ENCODE measurements at places on chromosomes 16 and 17.

DNA sequence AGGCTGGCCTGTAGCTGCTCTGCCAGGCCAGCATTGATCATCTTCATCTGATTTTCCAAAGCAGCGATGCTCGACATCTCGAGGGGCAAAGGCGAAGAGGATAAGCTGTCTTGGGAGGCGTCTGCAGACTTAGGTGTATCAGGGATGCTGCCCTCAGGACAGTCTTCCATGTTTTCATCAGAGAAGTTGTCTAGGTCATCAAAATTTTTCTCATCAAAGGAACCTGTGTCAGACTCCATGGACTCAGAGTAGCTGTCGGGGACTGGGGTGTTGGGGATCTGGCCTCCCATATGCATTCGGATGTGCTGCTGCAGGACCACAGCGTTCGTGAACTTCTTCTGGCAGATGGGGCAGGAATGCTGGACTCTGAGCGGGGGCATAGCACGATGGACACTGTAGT is 11.5 kb downstream of the SALL1 start:
- DNase-seq, result no peak

DNA sequence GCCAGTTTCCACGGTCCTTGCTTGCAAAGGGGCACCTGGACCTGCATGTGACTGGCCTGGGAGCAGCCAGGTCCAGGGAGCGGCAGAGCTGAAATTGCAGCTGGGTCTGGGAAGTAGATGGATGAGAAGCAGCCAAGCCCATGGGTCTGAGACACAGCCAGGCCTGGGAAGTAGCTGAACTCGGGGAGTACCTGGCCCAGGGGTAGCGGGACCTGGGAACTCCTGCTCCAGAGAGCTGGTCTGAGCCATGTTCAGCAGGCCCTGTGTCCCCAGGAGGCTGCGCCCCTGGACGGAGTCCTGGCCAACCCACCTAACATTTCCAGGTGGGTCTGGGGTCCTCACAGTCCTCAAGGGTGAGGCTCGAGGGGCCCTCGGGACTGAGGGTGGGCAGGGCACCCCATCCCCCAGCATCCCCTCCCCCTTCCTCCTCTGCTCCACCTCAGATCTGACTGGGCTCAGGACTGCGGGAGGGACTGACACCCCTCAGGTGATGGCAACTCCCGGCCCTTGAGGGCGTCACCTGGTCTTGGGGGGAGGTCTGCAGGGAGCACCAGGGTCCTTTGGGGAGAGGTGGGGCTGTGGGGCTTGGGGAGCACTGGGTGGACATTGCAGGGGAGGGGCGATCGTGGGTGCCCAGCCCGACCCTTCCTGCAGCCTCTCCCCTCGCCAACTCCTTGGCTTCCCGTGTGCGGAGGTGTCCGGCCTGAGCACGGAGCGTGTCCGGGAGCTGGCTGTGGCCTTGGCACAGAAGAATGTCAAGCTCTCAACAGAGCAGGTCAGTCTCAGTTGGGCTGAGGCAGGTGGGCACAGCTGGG is 3.0 kb downstream of the MSLN start:
- DNase-seq, result no peak

GRCh38 chr16:576823-577201 is 7.0 kb downstream of the PIGQ start:
- DNase-seq, result no peak

DNA sequence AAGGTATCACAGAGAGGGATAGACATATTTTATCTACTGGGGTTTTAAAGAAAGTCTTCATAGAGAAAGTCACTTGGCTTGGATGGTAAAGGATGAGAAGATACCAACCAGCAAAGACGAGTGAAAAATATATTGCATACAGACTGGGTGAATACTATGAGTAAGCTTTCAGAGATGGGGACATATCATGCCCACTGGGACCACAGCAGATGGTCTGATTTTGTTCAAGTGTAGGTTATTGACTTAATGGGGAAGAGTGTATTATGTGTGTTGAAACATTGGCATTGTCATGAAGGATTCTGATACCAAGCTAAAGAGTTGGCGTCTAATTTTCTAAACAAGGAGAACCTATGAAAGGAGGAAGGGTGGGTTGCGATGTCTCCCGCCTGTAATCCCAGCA is 13.8 kb upstream of the MMD start:
- DNase-seq, result no peak

- no peak for DNase-seq
Observed at GRCh38 chr17:73297934-73298861, 13.6 kb downstream of the CDC42EP4 start.

DNA sequence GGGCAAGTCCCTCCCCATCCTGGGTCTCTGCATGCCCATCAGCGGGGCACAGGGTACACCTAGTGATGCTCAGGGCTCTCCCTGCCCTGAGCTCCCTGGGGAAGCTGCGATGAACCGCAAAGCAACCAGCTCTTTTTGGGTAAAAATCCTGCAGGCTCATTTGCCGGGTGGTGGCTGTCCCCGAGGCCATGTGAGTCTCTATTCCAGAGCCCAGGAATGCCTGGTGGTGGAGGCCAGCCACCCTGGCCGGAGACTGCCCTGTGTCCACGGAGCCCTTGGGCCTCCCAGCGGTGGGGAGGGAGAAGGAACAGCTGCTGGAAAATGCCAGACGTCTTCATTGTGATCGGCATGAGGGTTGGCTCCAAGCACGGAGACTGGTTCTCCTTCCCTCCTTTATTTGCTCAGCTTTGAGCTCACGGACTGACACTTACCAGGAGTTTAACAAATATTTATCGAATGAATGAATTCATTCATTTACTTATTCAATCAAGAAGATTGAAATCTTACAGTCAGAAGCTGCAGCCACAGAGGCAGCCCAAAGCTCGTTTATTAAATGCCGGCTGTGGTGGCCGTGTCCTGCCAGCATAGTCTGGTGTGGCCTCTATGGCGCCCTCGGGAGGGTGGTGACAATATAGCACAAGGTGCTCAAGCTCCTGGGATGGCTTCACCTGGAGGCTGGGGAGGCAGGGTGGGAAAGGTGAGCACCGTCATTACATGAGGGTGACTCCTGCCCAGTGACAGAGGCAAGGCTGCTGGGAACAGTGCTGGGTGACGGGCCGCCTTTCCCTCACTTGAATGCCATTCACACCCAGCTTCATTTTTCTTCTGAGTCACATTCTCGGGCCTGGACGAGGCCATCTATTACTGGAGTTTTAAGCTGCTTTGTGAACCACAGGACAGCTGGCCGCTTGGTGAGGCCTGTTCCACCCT is 31.1 kb upstream of the JPH3 start:
- DNase-seq, result no peak

GRCh38 chr17:71276079-71276478 is 844.7 kb upstream of the SOX9 start:
- DNase-seq, result no peak

- no peak for DNase-seq
Observed at GRCh38 chr17:18980682-18981334, 23.8 kb downstream of the FAM83G start.

- DNase-seq, result no peak
Observed at GRCh38 chr17:77786740-77787505, 171.6 kb upstream of the TNRC6C start.

DNA sequence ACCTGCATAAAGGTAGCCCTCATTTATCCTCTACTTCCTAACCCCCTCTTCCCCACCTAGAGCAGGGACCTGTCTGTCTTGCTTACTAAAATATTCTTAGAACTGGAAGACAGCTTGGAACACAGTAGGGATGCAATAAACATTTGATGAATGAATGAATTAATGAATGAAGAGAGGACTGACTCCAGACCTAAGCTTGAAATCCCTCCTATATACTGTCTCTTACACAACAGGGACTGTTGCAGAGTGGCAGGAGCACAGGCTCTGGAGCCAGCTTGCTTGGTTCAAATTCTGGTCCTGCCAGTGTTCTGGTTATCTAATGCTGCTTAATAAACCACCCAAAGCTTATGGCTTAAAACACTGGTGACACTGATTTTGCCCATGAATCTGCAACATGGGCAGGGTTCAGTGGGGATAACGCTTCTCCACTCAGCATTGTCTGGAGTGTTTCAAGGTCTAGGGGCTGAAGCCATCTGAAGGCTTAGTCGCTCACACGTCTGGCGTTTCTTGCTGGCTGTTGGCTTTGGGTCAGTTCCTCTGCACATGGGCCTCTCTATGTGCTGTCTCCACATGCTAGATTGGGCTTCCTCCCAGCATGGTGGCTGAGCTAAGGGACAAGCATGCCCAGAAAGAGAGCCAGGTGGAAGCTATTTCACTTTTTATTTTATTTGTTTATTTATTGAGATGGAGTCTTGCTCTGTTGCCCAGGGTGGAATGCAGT is 12.8 kb upstream of the RAP1GAP2 start:
- no peak for DNase-seq

GRCh38 chr16:73891129-73891542 is 405.5 kb upstream of the PSMD7 start:
- no peak for DNase-seq

GRCh38 chr17:21293831-21294210 is 9.3 kb downstream of the MAP2K3 start:
- DNase-seq, result no peak

GRCh38 chr17:67365738-67366192 is 612 bp downstream of the PSMD12 start:
- DNase-seq, result no peak

GRCh38 chr17:70323269-70323668 is 153.9 kb downstream of the KCNJ2 start:
- DNase-seq, result no peak

GRCh38 chr16:80604600-80605355 is 64.0 kb downstream of the DYNLRB2 start:
- no peak for DNase-seq

- DNase-seq, result no peak
Observed at GRCh38 chr16:9012848-9013507, 49.3 kb upstream of the USP7 start.

GRCh38 chr17:74082886-74083285 is 120.6 kb upstream of the RPL38 start:
- DNase-seq, result no peak

GRCh38 chr17:39484178-39484577 is 22.9 kb downstream of the CDK12 start:
- DNase-seq, result no peak

DNA sequence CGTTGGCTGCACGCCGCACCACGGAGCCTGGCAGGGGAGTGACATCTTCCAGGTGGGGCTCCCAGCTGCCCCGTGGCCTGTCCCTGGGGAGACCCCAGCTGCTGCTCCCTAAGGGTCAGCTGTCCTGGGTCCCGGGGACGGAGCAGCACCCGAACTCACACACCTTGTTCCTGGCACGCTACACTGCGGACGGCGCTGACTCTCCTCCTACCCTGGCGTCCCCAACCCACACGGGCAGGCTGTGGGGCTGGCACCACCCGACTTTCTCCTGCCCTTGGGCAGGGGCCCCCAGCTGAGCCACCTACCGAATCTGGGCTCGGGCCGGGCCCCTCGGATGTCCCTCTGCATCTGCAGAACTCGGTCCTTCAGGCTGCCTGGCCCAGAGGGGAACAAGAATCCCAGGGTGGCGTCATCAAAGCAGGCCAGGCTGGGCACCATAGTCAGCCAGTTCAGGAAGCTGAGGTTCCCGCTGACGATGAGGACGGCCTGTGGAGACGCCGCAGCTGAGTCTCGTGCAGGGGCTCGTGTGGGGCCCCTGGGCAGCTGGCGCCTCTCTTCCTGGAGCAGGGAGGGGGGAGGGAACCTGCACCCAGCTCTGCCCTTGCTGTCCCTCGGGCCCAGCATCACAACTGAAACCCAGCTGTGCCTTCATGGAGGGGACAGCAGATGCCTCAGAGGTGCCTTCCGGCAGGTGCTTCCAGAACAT is 70.5 kb upstream of the GNG13 start:
- no peak for DNase-seq

GRCh38 chr17:49148171-49148570 is 15.6 kb downstream of the B4GALNT2 start:
- DNase-seq, result no peak

DNA sequence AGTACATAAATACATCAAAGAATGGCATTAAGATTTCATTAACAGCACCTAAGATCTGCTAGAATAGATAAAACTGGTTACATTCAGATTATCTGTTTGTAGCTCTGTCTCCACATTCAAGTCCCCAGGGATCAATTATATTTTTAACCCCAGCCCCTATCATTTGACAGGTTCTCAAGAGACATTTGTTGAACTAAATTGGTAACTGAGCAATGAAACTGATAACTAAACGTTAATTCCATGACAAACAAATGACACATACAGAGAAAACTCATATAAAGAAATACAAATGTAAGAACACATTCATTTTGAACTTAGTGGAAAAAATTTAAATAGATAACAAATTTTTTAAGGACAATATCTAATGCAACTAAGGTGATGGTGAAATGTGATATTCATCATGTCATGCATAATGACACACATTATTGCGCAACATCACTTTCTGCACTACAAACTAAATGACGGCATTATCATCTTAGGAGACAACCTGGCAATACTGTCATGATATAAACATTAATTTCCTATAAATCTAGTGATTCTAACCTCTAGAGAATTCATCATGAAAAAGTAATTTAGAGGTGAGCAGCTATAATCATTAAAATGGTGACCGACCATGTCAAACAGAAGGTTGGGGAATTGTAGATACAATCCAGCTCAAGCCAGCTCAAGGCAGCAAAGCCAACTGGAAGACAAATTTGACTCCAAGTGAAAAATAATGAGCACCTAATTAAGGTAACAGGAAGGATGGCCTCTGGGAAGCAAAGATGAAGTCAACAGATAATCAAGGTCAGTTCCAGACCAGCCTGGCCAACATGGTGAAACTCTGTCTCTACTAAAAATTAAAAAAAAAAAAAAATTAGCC is 9.5 kb downstream of the ARHGAP17 start:
- no peak for DNase-seq

GRCh38 chr17:43679911-43680310 is 18.2 kb upstream of the MEOX1 start:
- no peak for DNase-seq

GRCh38 chr16:67560827-67561342 is 1.4 kb upstream of the CTCF start:
- DNase-seq, result no peak

GRCh38 chr17:77523540-77523939 is 382.8 kb downstream of the SEC14L1 start:
- no peak for DNase-seq

- DNase-seq, result no peak
Observed at GRCh38 chr16:21943571-21943970, 9.6 kb upstream of the UQCRC2 start.

DNA sequence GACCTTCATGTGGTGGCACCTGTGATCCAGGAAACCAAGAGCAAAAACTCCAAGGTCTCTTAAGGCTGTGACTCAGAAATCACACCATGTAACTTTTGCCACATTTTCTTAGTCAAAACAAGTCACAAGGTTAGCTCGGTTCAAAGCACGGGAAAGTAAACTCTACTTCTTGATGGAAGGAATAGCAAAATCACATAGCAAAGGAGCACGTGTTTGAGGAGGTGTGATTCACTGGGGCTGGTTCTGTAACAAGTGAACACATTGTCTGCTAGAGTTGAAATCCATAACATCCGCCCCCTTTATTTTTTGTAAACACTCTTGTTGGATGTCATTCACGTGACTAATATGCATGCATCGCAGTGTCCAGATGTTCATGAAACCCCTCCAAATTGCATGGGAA is 415.0 kb upstream of the MAF start:
- DNase-seq, result no peak
